ENCODE measurements at places on chromosomes 2 and 18.

GRCh38 chr2:160325418-160325817, 125.3 kb upstream of the ITGB6 start:
- no peak for DNase-seq

DNA sequence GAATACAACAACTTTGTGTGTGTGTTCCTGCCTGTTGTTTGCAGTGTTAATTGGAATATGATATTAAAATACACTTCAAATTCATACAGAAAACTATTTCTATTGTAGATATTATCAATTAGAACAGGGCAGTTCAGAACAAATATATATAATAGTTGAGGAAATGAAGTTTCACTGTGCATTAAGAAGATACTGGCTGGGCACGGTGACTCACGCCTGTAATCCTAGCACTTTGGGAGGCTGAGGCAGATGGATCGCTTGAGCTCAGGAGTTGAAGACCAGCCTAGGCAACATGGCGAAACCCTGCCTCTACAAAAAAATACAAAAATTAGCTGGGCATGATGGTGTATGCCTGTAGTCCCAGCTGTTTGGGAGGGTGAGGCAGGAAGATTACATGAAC, 79.3 kb downstream of the ASAP2 start:
- no peak for DNase-seq

GRCh38 chr2:33100921-33101320, 154.2 kb downstream of the LTBP1 start:
- no peak for DNase-seq

DNA sequence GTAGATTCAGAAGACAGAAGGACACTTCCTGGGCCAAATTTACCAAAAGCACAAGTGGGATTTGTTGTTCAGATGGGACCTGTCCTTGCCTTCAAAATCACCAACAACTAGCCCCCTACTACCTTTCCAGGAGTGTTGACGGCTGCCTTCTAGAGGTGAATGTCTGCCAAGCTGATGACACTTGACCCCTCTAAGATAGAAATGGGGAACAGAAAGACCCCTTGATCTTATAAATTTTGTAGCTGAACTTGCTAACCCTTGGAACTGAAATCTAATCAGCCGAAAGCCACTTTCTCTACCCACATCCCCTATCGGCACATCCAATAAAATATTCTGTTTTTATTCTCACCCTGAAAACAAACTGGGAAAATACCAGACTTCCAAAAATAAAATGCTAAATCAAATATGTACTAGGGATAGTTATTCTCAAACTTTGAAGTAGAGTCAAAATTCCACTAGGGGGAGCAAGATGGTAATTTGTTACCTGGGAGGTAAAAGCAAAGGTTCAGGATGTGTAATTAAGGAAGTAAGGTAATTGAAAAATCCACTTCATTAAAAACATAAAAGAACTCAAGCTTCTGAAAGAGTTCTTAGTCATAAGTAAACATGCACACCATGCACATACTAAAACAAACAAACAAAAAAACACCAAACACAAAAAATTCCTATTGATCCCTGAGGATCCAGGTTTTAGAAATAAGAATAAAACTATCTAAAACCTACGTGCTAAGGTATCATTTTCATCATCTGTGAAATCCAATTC, 119.2 kb downstream of the ANKRD44 start:
- no peak for DNase-seq

- DNase-seq = peak; percentile 98
These were observed 67.6 kb upstream of the ZFP36L2 start for GRCh38 chr2:43293744-43294695.

DNA sequence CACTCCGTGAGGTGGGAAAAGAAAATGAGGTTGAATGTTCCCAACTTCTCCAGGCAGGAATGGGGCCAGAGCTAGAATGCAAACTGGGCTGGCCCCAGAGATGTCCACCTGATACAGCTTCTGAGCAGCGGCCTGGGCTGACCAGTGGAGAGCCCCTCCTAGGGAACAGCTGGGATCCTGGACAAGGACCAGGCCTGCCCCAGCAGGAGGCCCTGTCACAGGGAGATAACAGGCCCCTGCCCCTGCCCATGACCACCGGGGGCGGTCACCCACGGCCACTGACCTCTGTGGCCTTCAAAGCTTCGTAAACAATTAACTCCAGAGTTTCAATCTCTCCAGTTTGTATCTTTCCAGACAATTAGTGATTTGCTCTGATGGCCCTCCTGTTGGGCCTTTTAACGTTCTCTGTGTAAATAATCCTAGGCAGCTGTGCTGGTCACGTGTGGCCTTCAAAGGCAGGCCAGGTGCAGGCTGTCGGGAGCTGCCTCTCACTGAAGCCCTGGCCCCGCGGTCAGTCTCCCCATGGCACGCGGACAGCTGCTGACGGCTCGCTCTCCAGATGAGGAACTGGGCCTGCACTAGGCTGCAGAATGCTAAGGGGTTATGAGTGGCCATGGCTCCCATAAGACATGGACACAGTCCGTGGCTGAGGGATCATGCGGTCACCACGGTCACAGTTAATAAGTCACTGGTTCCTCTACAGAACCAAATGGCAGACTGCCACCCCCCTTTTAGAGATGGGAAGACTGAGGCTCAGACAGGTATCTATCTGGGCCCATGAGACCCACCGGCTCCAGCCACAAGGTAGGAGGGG, 9.2 kb downstream of the HS6ST1 start:
- DNase-seq = no peak

DNA sequence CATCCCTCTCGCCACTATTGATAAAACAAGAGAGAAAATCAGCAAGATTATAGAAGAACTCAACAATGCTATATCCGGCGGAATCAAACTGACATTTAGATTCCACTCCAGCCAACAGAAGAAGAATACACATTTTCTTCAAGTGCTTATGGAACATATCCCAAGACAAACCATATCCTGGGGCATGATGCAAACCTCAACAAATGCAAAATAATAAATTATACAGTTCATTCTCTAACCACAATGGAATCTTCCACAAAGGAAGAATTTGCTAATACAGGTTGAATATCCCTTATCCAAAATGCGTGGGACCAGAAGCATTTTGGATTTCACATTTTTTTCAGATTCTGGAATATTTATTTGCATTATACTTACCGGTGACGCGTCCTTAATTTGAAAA, 51.4 kb upstream of the YPEL5 start:
- no peak for DNase-seq

DNA sequence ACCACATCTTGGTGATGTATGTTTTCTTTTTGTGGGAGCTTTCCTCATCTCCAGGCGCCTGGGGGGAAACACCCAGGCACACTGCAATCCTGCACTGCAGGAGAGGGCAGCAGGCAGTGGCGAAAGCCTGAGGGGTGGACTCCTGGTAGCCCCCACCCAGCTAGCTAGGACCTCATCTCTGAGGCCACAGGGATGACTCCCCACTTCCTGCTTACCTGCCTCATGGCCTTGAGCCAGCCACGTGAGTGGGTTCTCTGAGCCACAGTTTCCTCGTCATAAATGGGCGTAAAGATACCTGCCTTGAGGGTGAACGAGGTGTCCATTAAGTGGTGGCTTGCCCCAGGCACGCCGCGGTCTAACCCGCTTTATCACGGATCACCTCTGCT, 19.1 kb downstream of the TRAF3IP1 start:
- no peak for DNase-seq

DNA sequence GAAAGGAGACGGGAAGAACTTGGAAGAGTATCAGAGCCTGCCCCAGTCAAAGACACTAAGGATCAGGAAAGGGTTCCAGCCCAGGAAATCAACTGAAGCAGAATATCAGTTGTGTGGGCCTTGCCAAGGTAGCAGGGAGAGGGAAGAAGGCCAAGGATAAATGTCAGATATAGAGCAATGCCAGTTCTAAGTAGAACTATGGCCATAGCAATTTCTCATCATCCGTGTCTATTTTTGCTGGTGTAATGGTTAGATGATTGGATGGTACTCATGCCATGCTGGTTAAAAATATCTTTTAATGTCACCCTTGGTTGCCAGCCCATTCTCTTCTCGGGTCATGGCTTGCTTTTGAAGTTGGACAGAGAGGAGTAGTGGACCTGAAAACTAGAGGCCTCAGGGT, 41.9 kb downstream of the MAIP1 start:
- no peak for DNase-seq

GRCh38 chr18:78873926-78874500, 105.6 kb upstream of the SALL3 start:
- no peak for DNase-seq

DNA sequence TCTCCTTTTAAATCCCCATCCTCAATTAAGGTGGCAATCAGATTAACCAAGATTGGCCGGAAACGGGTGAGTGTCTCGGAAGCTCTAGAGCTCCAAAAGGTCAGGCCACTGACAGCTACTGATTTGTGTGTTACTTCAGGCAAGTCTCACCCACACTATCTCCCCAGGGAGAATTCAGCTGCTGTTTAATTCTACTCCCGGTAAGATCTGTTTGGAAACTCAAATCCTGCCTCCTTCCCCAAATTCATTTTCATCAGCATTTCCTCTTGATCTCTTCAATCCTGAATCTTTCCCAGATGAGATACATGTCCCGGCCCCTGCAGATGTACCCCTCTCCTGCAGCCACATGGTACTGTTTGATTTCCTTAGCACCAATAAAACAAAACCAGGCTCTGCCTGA, 34.9 kb downstream of the EFR3B start:
- no peak for DNase-seq

DNA sequence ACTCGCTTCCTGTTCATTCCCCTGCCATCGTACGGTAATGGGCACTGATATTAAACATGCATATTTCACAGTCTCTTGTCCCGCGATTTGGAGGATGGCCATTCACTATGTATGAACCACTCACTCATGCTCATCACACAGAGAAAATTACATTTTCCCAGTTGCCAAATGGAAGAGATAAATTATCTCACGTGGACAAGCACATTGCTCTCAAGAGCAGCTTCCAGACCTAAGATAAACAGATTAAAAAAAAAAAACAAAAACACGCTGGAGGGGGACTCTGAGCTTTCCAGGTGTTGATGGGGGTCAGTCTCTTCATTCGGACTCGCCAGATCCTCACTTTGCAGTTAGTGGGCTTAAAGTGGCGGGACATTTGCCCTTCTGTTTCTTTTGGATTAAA, 1.7 kb upstream of the MAPK4 start:
- no peak for DNase-seq

DNA sequence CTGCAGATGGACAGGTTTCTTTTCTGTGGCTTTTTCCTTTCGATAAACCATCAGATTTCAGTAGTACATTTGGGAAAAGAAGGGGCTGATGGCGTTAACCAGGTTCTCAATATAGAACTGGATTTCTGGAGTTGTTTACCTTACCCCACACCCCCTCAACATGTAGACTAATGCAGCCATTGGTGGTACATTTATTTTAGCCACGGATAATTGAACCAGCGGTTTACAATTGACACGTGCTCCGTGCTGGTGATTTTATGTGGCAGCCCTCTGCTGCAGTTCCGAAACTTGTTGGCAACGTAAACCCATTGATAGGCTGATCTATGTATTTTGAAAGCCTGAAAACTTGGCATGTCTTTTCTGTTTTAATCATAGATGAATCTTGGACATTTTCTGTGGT, 5.4 kb downstream of the SOX11 start:
- no peak for DNase-seq

- DNase-seq = no peak
These were observed 187.4 kb downstream of the RDH14 start for GRCh38 chr2:18373081-18373480.

- no peak for DNase-seq
These were observed 247.0 kb downstream of the KCNH7 start for GRCh38 chr2:162591403-162592083.

GRCh38 chr2:25237764-25238163, 69.4 kb upstream of the POMC start:
- DNase-seq = no peak

DNA sequence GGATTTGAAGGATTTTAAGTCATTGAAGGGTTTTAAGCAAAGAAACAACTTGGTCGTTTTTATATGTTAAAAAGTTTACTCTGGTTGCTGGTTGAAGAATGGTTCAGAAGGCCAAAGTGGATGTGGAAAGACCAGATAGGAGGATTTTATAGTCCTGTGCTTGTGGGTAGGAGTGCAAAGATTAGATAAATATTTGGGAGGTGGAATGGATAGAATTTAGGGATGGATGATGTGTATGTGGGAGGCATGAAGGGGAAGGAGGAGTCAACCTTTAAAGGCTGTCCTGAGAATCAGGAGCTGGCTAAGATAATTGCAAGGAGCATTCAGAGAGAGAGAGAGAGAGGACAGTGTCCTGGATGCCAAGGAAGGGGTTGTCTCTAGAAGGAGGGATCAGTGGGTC, 190.1 kb upstream of the SPRED2 start:
- no peak for DNase-seq

DNA sequence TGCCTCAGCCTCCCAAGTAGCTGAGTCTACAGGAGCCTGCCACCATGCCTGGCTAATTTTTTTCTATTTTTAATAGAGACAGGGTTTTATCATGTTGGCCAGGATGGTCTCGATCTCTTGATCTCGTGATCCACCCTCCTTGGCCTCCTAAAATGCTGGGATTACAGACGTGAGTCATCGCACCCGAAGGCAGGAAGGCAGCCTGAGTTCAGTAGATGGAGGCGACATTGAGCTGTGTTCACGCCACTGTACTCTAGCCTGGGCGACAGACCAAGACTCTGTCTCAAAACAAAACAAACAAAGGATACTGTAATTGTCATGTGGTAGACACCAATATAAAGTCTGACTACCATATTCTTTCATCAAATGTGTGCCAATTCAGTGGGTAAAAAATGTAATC, 500.9 kb upstream of the DSEL start:
- no peak for DNase-seq

GRCh38 chr18:33372442-33372841, 68.1 kb downstream of the CCDC178 start:
- DNase-seq = peak; percentile 8

GRCh38 chr2:162043132-162043531, 30.9 kb downstream of the DPP4 start:
- DNase-seq = no peak

DNA sequence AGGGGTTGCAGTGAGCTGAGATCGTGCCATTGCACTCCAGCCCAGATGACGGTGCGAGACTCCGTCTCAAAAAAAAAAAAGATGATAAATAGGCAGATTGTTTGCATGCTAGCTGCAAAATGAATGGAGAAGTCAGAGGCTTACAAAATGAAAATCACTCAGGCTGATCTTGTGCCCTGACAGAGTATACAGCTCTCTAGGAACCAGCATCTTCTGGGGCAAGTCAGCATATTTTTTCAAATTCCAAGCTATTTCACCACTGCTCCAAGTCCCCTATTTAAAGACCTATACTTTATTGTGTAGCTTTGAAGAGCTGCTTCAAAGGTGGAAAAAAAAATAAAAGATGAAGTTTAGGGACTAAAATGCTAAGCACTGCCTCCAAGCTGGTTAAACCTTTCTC, 6.1 kb downstream of the E2F6 start:
- DNase-seq = no peak

Measured in non-pigmented ciliary epithelial cell (primary cell).